T-cell (primary cell): ENCODE measurements at places on chromosomes 5 and 9. TPM values are rescaled to one million over a fixed set of nuclear protein-coding genes. Genes with fewer than 3 reads are reported as not detected.

DNA sequence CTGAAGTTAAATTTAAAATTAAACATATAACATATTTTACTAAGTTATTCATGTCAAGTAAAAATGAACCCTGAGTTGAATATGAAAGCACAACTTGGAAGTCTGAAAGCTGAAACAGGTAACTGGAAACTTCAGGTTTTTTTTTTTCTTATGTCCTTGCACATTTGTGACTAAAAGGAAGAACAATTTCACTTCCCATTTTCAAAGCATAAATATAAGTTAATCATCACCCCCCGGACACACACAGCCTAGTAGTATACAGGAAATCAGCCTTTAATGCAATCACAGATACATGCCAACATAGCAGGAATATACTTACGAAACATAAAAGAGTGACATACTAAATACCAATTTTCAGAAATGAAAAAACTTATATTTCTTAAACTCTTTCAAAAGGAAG lies 225.9 kb downstream of the RFX3 start:
- H3K4me1 ChIP-seq, result no peaks in the 10 kb centered on the region
- DNase-seq, result no peak
- no peak overlapping the region for H3K27ac ChIP-seq
- no peak overlapping the region for H3K4me3 ChIP-seq

PDCD1LG2 gene
- total RNA-seq, result 0.54 TPM

PPWD1 gene
- total RNA-seq, result 88.7 TPM

DNA sequence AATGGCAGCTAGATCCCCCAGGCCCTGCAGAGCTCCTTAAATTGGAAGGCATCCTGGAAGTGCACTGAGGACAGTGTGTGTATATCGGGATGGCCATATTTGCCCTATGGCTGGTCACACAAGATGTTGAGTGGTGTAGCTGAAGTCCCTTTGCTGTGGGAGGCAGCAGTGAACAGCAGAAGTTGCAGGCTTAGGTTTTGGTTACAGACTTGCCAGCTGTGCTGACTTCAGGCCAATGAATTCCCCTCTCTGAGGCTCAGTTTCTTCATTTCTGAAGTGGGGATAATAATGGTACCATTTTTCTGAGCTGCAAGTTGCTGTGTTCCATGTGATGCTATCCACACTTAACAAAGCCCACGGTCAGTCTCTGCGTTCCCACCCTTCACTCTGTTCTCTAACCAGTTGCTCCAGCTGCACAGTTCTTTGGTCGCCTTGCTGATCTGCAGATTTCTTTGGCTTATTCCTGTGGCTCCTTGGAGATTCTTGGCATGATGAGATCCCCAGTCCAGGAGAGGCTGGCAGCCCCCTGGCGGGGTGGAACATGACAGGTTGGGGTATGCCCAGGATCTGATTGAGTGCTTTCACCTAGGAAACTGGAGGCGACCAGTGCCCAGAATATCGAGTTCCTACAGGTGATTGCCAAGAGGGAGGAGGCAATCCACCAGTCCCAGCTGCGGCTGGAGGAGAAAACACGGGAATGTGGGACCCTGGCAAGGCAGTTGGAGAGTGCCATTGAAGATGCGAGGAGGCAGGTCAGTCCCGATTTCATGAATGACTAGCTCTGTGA lies 6.5 kb upstream of the GLE1 start:
- H3K27me3 ChIP-seq, result no peaks in the 10 kb centered on the region
- H3K27ac ChIP-seq, result no peak overlapping the region
- no peak overlapping the region for H3K4me3 ChIP-seq
- H3K36me3 ChIP-seq, result peaks cover 62% of the 10 kb centered on the region

SAXO1 gene
- total RNA-seq, result 0.35 TPM

PLAC8L1 gene
- total RNA-seq, result not detected

PCDH12 gene
- total RNA-seq, result not detected

ST8SIA4 gene
- 30.4 TPM for total RNA-seq

DNA sequence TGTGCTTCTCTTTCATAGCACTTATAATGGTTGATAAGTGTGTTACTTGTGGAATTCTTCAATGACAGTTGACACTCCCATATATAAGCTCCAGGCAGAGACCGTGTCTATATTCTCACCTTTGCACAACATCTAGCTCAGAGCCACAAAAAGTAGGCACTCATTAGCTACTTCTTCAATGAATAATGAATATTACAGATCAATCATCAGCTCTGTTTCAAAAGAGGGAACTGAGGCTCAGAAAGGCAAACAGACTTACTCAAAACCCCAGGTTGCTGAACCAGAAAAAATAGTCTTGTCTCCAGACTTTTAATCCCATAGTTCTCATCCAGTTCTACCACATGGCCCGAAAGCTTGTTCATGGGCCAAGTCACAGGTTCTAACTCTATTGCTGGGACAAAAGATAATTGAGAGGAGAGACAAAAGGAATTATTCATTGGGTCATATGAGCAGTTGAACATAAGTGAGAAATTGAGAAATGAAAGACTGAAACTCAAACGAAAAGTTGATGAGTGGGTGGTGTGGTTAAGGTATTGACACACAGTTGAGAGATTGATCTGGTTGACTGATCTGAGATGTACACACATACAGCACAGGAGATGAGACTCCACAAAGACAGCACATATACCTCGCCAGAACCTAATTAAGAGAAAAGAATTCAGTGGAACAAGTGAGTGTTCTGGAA lies 381.6 kb downstream of the EFNA5 start:
- no peaks in the 10 kb centered on the region for H3K27me3 ChIP-seq
- no peaks in the 10 kb centered on the region for H3K4me1 ChIP-seq
- no peak overlapping the region for H3K4me3 ChIP-seq
- DNase-seq, result no peak
- no peak overlapping the region for H3K27ac ChIP-seq
- no peaks in the 10 kb centered on the region for H3K36me3 ChIP-seq

CAAP1 gene
- total RNA-seq, result 14.4 TPM
